ENCODE measurements at places on chromosomes 4 and X. TPM values are rescaled to one million over a fixed set of nuclear protein-coding genes. Genes with fewer than 3 reads are reported as not detected.

DNA sequence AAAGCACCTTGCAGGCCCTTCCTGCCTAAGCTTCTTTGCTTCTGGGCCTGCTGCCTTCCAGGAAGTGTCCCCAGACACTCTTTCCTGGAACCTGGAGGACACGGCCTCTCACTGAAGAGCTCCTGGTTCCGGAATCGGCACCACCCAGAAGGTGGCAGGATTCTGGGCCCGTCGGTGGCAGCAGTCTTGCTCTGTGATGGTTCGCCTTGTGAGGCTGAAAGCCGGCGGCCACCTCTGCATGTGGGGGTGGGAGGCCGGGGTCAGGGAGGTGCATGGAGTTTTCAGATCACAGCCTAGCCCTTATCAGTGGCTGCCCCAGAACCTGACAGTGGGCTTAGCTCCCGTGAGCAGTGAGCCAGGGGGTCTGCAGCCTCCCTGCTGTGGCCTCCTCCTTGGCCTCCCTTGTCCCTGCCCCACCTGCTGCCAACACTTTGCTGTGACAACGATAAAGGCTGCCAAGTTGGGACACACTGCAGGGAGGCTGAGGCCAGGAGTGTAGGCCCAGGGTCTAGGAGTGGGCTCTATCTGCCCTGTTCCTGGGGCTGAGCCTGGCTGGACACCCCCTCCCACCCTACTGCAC lies 30.8 kb upstream of the GPR78 start:
- DNase-seq, result peak; percentile 14

DNA sequence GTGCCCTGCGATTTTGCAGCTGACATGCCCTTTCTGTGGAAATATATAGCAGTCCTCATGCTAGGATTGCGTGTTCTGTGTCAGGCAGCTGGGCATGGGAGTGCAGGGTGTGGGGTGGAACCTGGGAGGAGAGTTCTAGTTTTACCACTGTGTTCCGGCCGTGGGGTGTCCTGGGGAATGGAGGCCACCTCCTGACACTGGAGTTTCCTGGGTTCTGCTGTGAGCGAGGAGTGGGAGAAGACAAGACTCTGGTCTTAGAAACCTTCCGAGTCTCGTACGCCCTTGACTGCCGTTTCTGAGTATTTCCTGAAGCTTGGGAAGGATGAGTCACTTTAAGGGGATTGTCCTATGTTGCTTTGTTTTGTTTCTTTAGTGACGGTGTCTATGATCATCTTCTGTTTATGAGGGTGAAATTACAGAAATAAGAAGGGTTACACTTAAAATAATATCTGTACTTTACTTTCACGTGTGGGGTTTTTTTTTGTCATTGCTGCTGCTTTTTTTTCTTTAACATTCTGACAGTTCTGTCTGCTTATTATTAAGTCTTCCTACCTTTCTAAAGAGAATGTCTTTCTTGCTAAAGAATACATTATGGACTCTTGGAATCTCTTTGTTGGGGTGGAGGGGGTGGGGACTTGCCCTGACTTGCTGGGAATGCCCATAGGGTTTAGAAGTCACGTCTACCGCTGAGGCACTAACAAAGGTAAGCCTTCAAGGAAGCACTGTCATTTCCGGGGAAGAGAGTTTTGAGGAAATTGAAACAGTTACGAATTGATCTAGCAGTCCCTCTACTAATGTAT lies 19.1 kb downstream of the CD99 start:
- no peak for DNase-seq

DNA sequence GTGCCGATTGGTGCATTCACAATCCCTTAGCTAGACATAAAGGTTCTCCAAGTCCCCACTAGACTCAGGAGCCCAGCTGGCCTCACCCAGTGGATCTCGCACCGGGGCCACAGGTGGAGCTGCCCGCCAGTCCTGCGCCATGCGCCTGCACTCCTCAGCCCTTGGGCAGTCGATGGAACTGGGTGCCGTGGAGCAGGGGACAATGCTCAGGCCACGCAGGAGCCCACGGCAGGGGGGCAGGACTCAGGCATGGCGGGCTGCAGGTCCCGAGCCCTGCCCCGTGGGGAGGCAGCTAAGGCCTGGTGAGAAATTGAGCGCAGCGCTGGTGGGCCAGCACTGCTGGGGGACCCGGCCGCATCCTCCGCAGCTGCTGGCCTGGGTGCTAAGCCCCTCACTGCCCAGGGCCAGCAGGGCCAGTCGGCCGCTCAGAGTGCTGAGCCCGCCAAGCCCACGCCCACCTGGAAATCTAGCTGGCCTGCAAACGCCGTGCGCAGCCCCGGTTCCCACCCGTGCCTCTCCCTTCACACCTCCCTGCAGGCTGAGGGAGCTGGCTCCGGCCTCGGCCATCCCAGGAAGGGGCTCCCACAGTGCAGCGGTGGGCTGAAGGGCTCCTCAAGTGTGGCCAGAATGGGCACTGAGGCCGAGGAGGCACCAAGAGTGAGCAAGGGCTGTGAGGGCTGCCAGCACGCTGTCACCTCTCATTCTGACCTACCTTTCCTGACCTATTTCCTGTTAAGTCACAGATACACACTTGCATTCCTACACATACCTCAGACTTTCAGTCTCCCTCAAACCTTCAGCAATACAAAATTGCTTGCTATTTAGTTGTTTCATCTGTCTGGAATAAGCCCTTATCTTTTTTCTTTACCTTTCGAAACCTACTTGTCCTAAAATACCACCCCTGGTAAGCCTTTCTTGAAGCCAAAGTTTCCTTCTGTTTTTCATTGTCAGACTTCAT lies 20.7 kb downstream of the UBE2K start:
- no peak for DNase-seq

- no peak for DNase-seq
Observed at GRCh38 chr4:112173593-112174558, 28.6 kb downstream of the FAM241A start.

Gene CFP
- 0.19 TPM for polyA plus RNA-seq

Gene APBB2
- polyA plus RNA-seq, result 56.6 TPM

All from SK-N-SH (cell line).